Cerebellar nuclear complex (tissue), 1 donor: ENCODE measurements at places on chromosomes 3 and 15.

- DNase-seq, result no peak
These were observed 13.2 kb downstream of the PFKFB4 start for GRCh38 chr3:48543271-48543866.

GRCh38 chr3:150761831-150762661 lies 923 bp downstream of the SIAH2 start:
- DNase-seq, result no peak

- no peak for DNase-seq
These were observed 42.5 kb upstream of the FMN1 start for GRCh38 chr15:33236841-33237509.

DNA sequence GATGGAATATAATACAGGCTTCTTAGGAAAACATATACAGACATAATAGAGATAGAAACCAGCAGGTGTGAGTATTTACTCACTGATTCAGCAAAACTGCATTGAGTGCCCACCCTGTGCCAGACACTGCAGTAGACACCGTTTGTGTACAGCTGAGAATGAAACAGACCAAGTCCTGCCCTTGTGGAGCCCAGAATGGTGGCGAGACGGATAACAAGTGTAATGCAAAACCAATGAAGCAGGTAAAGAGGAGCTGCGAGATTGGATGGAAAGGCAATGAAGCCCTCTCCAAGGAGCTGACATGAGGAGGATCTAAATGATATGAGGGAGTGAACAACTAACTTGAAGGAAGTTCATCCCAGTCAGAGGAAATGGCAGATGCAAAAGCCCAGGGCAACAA lies 256.4 kb downstream of the MEX3B start:
- no peak for DNase-seq

GRCh38 chr15:81357180-81357686 lies 16.8 kb downstream of the TMC3 start:
- no peak for DNase-seq

DNA sequence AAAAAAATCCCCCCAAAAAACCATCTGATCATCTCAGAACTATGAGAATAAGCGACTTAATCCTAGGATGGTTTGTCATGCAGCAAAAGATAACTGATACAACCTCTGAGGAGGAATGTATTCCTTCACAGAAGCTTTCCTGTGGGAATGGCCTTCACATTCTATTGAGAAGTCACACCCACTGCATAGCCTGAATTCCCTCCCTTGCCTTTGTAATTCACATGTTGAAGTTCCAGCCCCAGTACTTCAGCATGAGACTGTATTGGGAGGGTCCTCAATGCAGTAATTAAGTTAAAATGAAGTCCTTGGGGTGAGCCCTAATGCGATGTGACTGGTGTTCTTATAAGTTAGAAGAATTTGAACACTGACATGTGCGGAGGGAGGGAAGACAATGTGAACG lies 395.2 kb downstream of the TUSC7 start:
- DNase-seq, result no peak

- DNase-seq, result no peak
These were observed 533.2 kb upstream of the GBE1 start for GRCh38 chr3:82294609-82295008.

- DNase-seq, result no peak
These were observed 105.4 kb downstream of the EPHB1 start for GRCh38 chr3:134900482-134900881.

DNA sequence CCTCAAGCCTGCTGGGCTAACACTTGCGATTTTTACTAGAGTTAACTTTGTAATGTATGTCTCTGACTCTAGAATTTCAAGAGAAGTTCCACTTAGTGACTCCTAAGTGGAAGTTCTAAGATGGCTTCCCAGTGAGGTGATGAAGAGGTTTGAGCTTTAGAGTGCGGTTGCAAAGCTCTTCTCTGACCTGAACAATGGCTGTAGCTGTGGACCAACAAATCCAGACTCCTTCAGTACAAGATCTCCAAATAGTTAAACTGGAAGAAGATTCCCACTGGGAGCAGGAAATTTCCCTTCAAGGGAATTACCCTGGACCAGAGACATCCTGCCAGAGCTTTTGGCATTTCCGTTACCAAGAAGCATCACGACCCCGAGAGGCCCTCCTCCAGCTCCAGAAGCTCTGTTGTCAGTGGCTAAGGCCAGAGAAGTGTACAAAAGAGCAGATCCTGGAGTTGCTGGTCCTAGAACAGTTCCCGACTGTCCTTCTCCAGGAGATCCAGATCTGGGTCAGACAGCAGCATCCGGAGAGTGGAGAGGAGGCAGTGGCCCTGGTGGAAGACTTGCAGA lies 22.3 kb downstream of the WDR73 start:
- no peak for DNase-seq

GRCh38 chr3:32641356-32641755 lies 43.6 kb upstream of the CNOT10 start:
- no peak for DNase-seq

DNA sequence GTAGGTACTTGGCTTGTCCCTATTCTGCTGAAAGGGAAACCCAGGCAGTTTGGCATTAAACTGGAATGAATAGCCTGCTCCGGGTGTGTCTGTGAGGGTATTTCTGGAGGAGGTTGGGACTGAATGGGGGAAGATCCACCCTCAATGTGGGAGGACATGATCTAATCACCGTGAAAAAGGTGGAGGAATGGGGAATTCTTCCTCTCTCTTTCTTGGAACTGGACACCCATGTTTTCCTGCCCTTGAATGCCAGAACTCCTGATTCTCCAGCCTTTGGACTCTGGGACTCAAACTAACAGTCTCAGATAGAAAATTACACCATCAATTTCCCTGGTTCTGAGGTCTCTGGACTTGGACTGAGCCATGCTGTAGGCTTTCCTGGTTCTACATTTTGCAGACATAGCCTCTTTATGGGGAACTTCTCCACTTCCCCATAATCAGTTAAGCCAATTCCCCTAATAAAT lies 391.7 kb downstream of the EDEM1 start:
- DNase-seq, result no peak

- DNase-seq, result no peak
These were observed 99.2 kb downstream of the PLXNA1 start for GRCh38 chr3:127082066-127082465.

DNA sequence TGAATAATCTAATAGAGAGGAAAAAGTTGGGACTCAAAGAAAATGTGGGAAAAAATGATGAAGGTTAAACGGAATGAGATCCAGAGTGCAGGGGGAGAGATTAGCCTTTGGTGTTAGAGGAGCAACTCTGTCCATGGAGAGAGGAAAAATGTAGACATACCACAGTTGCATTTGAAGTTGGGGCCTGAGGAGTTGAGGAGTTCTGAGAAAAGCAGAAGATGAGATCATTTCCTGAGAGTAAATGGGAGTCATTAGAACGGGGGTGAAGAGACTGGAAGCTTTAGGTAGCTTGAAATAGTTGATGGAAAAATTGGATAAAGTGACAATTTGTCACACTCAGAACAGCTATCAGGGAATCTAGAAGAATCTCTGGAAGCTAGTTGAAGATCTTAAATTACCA lies 7.3 kb downstream of the CCR5AS start:
- no peak for DNase-seq

DNA sequence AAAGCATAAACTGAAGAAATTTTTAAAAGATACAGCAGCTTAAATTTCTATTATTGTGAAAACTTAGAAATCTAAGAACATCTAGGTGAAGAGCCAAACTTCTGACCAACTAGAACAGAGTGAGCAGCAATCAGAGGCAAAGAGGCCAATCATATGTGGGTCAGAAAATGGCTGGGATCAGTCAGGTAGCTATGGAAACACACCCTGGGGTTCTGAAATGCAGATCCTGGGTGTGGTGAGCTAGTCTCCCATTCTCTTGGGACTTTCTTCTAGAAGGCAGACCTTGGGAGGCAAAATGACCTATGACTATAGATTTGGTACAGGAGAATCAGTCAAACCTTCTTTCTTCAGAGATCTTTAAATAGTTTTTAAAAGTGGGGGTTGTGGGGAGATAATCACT lies 385.8 kb downstream of the TBC1D5 start:
- DNase-seq, result no peak

DNA sequence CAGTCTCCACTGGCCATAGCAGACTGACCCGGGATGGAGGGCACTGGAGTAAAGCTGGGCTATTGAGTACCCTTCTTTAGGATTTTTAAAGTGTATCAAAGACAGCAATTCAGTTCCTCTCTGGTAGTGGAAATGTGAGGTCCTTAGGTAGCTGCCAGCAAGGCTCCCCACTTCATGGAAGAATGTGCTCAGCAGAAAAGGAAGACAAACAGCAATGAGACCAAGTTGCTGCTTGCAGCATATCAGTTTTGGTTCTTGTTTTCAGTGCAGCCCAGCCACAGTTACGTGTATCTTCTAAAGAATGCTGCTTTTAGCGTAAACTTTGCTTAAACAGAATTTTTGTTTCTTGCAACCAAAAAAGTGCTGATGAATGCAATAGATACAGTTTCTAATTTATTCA lies 374.0 kb upstream of the CBLB start:
- no peak for DNase-seq

- no peak for DNase-seq
These were observed 5.3 kb downstream of the CCR5AS start for GRCh38 chr3:46401579-46401978.

- DNase-seq, result no peak
These were observed 333.4 kb downstream of the THSD4 start for GRCh38 chr15:71448688-71449114.

DNA sequence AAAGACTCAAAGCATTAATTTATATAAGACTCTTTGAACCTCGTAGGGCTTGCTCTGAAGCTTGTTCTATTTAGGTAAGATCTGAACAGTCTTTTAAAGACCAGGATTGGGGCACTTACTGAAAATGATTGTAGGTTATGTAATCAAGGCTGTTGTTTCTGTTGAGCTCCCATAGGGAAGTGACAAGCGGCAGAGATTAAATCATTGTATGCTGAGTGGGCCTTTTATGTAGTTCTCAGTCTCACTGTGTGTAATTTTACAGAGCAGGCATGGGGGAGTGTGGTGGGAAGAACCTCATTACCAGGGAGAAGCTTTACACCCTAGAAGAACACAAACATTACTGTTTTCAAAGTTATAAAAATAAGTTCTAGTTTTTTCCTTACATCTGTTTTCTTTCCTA lies 160.0 kb upstream of the SNTN start:
- DNase-seq, result no peak
